ENCODE measurements at places on chromosomes 4 and X.

DNA sequence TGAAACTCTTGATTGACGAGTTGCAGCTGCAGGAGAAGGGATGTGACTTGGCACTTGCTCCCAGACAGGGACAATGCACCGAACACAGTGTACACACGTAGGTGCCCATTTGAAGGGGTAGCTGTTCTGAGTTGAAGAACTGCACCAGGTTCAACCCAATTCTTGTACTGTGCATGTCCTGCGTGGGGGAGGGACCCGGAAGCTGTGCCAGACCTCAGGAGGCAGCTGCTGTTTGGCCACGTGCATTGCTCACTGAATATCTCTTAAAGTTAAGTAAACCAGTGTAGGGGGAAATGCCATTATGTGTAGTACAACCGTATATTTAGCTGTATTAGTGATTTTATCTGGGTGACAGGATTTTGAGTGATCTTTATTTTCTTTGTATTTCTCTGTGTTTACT, 12.0 kb upstream of the RBBP7 start:
- DNase-seq = no peak

- DNase-seq = no peak
Measured at GRCh38 chr4:175422331-175422730, 389.7 kb downstream of the GPM6A start.

DNA sequence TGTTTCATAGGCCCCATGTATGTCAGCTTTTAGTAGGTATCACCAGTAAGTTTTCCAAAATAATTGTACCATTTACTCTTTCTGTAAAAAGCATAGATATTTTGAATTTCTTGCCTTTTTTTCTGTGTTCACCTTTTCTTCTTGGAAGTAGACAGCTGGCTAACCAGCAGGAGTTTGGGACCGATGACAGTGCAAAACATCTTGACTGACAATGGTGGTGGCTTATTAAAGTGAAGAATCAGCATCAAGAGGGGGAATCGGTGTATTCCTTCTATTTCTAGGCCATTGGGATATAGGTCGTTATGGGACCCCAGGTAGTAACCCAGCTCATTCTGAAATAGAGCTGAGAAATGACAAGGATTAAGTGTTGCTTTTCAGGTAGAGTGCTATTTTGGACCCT, 3.2 kb downstream of the CEP44 start:
- no peak for DNase-seq

GRCh38 chrX:120244395-120244734, 6.2 kb upstream of the ZBTB33 start:
- DNase-seq = no peak
